ENCODE measurements at places on chromosomes 1 and 21.

DNA sequence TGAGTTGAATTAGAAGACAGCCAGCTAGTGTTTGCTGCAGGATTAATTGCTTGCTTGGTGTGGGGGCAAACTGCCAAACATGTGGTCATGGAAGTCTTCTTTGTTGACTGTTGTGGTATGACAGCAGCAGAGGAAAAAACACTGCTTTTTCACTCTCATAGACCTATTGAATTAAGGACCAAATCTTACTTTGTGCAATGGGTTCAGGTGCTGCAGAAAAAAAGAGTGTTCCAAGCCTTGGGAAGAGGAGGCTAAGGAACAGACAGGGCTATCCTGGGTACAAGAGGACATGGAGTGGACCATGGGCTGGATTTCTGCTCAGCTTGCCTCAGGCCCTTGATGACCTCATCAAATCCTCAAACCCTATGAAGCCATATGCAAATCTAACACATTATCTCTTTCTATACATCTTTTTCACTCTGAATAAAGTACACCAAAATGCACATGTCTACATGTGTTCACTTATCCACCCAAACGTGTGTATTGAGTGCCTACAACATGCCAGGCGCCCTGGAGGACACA is 61.5 kb downstream of the SIPA1L2 start:
- no peak for DNase-seq

DNA sequence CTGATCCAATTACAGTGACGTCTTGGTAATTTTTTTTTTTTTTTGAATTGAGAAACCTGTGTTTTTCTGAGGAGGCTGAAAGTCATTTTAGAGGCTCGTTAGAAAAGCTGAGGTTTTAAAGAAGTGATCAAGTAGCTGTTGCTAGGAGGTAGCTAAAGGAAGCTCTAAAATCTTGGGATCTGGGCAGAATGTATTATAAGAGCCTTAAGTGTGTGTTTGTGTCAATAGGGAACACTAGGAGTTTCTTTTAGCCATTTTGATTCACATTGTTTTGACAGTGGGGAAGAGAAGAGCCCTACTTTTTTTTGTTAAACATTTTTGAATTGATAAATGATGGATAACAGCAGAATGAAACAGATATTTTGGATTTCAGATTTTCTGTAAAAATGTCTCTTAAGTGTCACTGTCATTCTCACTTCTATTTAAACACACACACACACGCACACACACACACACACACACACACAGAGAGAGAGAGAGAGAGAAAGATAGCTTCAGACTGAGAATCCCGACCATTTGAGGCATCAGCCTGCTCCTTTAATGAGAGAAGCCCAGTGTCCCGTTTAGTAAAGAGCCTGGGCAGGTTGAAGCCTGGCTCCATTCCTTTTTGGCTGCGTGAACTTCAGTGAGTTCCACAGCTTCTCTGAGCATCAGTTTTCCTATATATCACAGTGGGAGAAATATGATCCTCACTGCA is 79.1 kb upstream of the GPR88 start:
- no peak for DNase-seq

GRCh38 chr1:65431111-65431705 is 10.7 kb downstream of the LEPR start:
- DNase-seq, result no peak

DNA sequence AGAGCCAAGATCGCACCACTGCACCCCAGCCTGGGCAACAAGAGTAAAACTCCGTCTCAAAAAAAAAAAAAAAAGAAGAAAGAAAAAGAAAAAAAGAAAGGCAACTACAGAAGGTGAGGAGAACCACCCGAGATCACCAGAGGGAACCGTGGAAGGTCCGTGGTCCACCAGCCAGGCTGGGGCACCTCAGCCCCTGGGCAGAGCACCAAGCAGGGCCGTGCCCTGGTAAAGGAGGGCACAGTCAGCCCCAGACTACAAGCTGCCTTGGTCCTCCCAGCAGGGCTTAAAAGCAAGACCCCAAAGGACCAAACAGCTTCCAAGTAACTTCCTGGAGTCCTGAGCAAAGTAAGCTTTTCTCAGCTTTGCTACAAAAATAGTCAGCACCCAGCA is 8.8 kb upstream of the SAMD11 start:
- DNase-seq, result no peak

DNA sequence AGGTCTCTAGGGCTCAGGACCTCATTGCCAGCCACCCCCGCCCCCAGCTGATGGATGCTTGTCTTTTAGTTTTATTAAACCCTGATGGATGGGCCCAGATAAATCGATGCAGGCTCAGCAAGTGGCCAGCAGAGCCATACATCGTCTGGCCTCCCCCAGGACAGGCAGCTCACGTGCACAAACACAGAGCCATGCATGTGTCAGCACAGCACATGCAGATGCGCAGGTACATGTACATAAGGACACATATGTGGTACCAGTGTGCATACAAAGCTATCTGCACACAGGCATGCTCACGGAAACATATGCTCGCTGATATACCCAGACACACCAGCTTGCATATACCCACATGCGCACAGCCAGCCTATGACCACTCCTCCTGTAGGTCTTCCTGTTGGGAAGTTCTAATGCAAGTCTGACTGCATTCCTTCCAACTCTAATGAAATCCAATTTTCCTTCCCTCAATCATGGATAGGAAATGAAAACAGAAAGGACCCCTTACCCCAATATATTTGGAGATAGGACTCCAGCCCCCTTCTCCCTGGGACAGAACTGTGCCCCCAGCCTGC is 897 bp downstream of the COL16A1 start:
- DNase-seq, result no peak

- DNase-seq, result no peak
These were observed 248.7 kb upstream of the CXADR start for GRCh38 chr21:17264182-17264581.

DNA sequence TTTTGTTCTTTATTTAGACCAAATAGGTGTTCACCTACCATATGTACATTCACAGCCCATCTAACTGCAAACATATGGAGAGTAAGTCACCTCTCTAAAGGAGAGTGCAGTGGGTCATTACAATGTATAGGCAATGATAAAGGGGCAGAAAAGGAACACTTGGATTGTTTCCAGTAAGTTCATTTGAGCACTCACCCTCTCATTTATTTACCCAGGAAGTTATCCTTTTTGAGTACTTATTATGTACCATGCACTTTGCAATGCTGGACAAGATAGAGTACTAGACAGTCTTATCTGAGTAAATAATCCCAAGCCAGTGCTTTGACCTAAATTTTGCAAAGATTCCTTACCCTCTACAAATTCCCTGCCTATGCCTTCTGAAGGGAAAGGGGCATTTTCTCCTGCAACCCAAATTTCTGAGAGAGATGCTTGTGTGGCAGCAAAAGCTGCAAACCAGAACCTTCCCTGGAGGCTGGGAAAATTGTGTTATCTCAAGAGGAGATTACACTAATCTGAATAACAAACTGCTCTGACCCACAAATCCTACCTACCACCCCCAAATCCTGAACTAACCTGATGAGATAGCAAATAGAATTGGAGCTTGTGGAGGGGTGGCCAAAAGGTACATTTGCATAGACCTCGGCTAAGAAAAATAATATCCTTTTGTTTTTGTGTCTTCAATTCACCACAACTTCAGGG is 18.6 kb upstream of the RGS8 start:
- no peak for DNase-seq

- DNase-seq, result no peak
These were observed 9.4 kb downstream of the POFUT2 start for GRCh38 chr21:45278156-45278911.

Measured in stimulated activated CD4-positive, alpha-beta T cell treated with anti-CD3 and anti-CD28 coated beads, Interleukin-1b, Interleukin-23, amount 100 ng/mL, for 24 hours (primary cell).